ENCODE measurements at places on chromosomes 3 and 15. TPM values are rescaled to one million over a fixed set of nuclear protein-coding genes. Genes with fewer than 3 reads are reported as not detected.

GRCh38 chr15:25846377-25846776 lies 16.8 kb downstream of the ATP10A start:
- peak; percentile 71 for DNase-seq

- no peak for DNase-seq
These were observed 583.9 kb downstream of the NTRK3 start for GRCh38 chr15:87672309-87673288.

DNA sequence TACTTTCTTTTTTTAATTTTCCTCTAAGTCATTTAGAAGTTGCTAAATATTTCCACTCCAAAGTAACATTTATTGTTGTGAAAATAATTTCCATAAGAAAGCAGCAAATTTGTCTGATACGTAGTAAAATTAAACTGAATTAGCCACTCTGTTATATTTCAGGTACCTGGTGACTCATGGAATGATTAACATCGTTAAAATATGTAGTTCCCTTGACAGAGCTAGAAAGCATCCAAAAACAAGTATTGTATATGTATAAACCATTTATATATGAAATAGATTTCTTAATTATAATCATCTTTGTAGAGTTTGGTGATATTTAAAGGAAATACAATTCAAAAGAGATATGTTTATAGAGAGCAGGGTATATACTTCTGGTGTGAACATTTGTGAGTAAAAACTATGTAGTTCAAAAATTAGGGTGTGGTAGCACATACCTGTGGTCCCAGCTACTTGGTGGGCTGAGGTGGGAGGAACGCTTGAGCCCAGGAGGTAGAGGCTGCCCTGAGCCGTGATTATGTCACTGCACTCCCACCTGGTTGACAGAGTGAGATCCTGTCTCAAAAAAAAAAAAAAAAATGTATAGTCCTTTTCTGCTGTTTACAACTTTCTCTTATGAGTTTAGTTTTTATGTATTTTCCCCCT lies 36.6 kb downstream of the ATP11B start:
- no peak for DNase-seq

- no peak for DNase-seq
These were observed 57.6 kb downstream of the FNDC3B start for GRCh38 chr3:172096881-172097420.

GRCh38 chr15:65376767-65377104 lies 1.1 kb downstream of the IGDCC3 start:
- DNase-seq, result no peak

DNA sequence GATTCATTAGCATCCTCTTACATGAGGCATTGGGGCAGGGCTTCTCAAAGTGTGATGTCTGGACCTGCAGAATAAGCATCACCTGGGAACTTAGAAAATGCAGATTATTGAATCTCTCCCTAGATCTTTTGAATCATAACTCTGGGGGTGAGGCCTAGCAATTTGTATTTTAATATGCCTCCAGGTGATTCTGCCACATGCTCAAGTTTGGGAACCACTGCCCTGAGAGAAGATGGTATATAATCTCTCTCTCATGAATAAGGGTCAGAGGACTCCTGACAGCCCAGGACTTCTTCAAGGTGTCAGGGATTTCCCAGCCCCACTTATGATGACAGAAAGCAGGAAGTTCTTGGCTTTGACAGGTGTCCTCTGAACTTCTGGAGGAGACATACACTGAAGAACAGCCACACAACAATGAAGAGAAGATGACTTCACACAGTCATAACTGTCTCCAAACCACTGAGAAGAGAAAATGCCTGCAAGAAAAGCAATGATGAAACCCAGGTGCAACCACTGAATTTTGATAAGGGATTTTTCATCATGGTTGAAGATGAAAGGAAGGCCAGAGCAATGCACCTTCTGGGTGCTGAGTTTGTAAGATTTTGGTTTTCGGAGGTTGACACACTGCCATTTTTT lies 211.9 kb upstream of the MRPL3 start:
- no peak for DNase-seq

DNA sequence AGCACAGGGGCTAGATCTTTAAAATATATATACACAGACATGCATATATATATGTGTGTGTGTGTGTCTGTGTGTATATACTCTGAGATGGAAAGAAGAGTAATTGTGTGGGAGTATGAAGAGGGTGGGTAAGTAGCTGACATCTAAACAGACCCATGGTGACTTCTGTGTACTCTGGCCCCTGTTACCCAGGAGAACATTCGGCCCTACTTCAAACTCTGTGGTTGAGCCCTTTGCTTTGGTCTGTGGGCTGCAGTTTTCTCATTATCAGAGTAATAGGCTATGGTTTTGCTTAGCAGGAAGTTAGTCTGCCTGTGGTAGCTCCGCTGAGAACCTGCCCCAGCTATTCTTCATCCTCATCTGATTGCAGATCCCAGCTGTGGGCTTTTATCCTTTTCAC lies 141.4 kb downstream of the RBPMS2 start:
- no peak for DNase-seq

DNA sequence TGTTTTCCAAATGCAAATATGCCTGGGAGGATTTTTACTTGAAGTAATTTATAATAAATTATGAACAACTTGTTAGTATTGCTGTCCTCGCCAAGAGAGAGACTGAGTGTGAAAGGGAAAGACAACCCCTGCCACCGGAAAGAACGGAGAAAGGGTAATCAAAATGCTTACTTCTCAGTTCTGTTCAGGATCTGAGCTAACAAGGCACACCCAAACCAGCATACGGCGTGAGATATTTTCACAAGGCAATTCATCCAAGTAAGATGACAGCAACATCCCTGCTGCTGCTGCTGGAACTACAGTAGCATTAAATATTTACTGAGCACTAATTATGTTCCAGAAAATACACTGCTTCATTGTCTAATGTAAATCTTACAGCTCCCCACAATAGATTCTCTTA lies 96.1 kb downstream of the KBTBD8 start:
- DNase-seq, result no peak

DNA sequence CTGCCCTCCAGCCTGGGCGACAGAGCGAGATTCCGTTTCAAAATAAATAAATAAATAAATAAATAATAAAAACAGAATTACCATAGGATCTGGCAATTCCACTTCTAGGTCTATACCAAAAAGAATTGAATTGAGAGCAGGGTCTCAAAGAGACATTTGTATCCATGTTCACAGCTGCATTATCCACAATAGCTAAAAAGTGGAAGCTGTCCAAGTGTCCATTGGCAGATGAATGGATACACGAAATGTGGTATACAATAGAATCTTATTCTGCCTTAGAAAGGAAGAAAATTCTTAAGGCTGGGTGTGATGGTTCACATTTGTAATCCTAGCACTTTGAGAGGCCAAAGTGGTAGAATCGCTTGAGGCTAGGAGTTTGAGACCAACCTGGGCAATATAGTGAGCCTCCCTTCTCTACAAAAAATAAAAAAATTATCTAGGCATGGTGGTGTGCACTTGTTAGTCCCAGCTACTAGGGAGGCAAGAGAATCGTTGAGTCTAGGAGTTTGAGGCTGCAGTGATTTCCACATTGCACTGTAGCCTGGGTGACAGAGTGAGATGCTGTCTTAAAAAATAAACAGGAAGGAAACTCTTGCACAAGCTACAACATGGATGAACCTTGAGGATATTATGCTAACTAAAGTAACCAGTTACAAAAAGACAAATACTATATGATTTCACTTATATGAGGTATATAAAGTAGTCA lies 24.2 kb downstream of the PFKFB4 start:
- DNase-seq, result no peak

GRCh38 chr15:93359425-93360131 lies 270.6 kb upstream of the RGMA start:
- DNase-seq, result no peak

- no peak for DNase-seq
These were observed 165.7 kb downstream of the GAP43 start for GRCh38 chr3:115788921-115789470.

DNA sequence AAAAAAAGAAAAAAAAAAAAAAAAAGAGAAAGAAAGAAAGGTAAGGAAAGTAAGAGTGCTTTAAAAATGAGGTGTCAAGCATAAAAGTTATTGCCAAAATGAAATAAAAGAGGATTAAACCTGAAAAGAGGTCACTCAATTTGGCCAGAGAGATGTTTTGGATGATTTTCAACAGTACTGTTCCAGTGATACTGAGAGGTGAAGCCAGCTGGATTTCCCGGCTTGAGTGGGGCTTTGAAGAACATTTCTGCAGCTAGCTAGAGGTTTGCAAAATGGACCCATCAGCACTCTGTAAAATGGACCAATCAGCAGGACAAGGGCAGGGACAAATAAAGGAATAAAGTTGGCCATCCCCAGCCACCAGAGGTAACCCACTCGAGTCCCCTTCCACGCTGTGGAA lies 128.5 kb downstream of the LSAMP start:
- no peak for DNase-seq

GRCh38 chr3:196645897-196646665 lies 6.6 kb downstream of the NRROS start:
- no peak for DNase-seq

DNA sequence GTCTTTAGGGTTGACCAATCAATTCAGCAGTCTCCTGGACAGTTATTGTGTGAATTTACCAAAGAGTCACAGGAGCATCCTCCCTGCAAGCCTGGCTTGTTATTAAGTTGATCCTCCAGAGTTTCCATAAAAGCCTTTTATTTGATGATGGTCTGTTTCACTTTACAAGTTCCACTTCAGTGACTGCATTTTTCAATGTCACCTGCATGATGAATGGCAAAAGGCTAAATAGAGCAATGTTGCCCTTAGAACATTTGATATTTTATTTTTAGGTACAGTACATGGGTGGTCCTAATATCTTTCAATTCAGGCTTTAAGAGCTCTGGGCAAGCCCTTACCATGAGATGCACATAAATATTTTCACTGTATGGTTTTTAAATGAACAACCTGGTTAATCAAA lies 22.6 kb downstream of the GUCA1C start:
- no peak for DNase-seq

DNA sequence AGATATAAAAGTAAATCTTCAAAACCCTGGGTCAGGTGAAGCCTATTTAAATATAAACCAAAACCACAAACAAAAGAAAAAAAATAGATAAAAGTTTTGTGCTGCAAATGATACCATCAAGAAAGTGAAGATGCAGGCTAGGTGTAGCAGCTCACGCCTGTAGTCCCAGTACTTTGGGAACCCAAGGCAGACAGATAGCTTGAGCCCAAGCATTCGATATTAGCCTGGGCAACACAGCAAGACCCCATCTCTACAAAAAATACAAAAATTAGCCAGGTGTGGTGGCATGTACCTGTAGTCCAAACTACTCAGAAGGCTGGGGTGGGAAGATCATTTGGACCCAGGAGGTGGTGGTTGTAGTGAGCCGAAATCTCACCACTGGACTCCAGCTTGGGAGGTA lies 164.8 kb downstream of the MAGI1 start:
- DNase-seq, result no peak

DNA sequence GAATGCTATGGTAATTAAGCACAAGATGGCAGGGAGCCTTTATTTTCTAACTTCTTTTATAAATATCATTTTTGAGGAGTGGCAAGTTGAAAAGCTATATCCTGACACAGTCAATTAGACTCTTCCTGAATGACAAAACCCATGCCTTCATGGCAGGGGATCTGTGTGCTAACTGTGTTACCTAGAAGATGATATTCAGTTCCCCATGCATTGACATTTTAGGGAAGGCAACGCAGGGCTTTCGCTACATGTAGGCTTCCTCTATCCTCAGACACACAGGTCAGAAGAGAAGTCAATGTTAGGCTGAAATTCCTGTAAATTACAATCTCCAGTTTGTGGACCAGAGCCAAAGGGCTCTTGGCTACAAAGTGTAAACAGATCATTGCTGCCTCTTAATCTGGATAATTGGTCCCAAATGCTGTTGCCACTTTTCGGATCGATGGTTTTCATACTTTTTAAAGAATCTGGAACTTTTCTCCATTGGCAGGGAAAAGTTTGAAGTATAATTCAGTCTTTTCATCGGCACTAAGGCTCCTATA lies 22.6 kb upstream of the NR2F2 start:
- no peak for DNase-seq

DNA sequence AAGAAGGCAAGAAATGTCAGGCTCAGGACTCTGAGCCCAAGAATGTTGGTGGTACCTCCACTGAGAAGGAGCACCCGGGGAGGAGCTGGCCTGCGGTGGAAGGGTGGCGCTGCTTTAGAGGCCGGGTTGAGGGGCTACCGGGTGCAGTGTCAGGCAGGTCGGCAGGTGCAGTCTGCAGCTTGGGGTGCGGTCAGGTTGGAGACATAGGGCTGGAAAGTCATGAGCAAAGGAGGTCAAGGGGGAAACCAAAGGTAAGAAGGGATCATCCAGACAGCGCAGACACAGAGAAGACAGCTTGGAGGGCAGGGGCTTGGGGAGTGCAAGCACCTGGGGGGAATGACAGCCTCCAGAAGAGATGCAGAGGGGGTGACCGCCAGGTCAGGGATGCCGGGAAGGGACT lies 274.4 kb upstream of the LYSMD4 start:
- no peak for DNase-seq

GRCh38 chr15:53323191-53323590 lies 436.3 kb downstream of the WDR72 start:
- no peak for DNase-seq

The ARID3B gene
- total RNA-seq, result 23.0 TPM

The GOLGA6L9 gene
- 1.6 TPM for total RNA-seq

The MED12L gene
- total RNA-seq, result 1.1 TPM

The MESP2 gene
- total RNA-seq, result not detected

The SERPINI2 gene
- total RNA-seq, result not detected

The C3orf70 gene
- total RNA-seq, result not detected

The CFAP20DC gene
- total RNA-seq, result 0.16 TPM

The TEX9 gene
- total RNA-seq, result 1.1 TPM

The RARRES1 gene
- not detected for total RNA-seq

The RIOX2 gene
- 56.3 TPM for total RNA-seq

The SLC2A2 gene
- total RNA-seq, result 0.18 TPM

The CHL1 gene
- total RNA-seq, result 0.25 TPM

The FGD5 gene
- not detected for total RNA-seq

The SLCO3A1 gene
- 6.1 TPM for total RNA-seq

The SCN11A gene
- total RNA-seq, result not detected

The IREB2 gene
- 56.1 TPM for total RNA-seq

The TRIM42 gene
- total RNA-seq, result not detected

The ZDHHC3 gene
- total RNA-seq, result 44.5 TPM

The FBN1 gene
- 0.38 TPM for total RNA-seq

All from activated T-cell treated with anti-CD3 and anti-CD28 coated beads, Interleukin-2, amount 50 U/mL, for 4 hours (primary cell).